NCI-H524 (cell line): ENCODE measurements at places on chromosomes 2 and 18.
A peak's percentile ranks its signal among the peaks of the same experiment; 100 is the strongest.

DNA sequence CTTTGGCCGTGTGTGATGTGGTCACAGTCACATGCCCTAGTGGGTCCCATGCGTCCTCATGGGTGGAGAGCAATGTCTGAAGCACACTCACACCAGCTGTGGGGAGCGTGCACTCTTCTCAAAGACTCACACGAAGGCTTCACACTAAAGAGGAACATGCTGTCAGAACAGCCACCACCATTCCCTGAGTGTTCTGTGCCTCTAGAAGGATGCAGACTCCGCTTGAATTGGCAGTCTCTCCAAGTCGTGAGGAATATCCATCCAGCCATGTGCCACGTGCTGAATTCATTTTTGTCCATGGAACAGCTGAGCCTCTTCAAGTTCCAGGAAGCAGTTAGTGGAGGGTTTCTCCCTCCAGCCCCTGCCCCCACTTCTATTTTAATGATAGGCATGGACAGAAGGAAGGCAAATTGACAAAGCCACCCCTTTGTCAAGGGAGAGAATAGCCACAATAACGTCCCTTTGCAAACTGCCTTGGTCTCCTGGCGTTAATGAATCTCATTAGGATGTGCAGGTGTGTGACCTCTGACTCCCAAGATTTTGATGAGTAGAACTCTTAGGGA is 464.3 kb upstream of the ID2 start:
- DNase-seq, result no peak

GRCh38 chr2:45932278-45932975 is 281.0 kb downstream of the PRKCE start:
- DNase-seq, result no peak

DNA sequence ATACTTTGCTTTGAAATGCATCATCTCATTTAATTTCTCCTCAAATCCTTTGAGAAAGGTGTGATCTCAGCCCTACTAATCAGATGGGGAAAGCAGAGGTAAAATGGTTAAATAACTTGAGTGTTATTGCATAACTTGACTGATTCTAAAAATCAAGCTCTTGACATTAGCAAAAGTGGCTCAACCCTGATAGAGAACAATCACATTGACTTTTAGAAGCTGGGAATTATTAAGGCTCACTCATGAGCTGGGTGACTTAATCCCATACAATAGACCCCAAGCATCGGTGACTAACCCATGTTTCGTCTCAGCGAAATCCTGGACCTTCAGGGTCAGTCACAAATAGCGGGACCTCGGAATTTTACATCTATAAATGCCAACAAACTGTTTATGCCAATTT is 378.9 kb downstream of the NBAS start:
- no peak for DNase-seq

DNA sequence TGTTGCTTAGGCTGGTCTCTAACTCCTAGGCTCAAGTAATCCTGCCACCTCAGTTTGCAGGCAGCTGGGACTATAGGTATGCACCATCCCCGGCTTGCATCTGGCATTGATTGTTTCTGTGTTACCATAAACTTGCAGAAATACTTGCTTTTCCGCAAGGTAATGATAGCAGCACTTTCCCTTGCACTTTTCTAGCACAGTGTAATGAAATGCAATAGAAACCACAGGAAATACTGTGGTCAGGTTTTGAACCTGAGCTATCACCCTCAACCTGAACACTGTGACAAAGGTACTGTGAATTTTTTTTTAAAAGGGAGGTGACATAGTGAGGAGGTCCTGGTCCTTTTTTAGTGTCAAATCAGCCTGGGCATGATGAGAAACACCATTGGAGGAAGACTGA is 38.3 kb downstream of the DHRS9 start:
- DNase-seq, result no peak

- DNase-seq, result no peak
These were observed 22.6 kb upstream of the ITGA6 start for GRCh38 chr2:172404824-172405223.

DNA sequence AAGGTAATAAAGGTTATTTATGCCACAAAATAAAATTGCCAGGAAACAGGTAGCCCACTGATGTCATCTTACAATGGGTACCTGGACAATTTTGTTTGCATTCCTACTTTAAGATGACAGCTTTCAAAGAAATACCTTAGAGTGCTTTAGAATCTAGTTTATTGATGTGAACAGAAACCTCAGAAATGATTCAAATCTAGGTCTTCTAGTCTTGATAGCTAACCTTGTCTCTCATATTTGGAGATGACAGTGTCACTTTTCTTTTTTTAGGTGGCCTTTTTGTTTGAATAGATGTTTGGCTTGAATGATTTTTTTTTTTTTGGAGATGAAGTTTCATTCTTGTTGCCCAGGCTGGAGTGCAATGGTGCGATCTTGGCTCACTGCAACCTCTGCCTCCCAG is 69.1 kb downstream of the PIK3C3 start:
- no peak for DNase-seq

DNA sequence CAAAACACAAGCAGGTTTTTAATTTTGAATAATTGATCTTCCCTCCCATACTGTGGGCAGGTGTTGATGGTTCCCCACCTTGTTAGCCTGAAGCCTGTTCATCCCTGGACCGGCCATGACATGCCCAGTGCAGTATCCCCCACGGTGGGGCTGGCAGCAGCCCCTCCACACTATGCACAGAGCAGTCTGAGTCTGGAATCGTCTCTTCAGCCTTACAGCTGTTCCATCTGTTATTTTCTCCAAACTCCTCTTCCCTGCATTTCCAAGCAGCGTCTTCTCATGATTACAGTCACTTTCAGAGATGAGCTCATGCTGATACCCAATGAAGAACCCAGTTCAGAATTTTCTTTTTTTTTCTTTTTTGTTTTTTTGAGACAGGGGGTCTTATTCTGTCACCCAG is 68.2 kb downstream of the ADI1 start:
- no peak for DNase-seq

DNA sequence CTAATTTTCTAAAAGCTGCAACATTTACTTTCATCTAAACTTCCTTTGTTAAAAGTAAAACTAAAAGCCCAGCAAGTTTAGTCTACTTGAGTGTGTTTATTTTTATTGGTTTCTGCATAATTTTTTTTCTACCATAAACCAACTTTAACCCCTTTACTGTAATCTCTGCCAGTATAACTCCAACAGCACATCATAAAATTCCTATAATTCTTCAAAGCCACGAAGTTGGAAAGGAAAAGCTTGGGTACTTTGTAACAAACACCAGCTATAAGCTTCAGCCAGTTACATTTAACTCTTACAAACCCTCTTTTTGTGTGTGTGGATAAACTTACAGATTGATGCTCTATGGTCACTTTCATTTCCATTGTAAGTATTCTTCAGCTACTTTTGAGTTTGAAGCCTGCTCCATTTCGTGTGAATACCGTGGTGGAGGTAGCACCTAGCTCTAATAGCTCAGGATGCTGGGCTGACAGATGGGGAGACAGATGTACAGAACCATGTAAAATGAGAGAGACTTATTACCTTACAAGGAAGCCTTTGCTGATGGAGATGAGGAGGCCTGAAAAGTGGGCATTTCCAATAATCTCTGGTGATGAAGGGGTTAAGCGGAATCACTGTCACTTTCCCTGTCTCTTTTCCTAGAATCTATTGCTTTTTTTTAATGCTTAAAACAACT is 42.5 kb downstream of the ZEB2 start:
- peak; percentile 98 for DNase-seq

DNA sequence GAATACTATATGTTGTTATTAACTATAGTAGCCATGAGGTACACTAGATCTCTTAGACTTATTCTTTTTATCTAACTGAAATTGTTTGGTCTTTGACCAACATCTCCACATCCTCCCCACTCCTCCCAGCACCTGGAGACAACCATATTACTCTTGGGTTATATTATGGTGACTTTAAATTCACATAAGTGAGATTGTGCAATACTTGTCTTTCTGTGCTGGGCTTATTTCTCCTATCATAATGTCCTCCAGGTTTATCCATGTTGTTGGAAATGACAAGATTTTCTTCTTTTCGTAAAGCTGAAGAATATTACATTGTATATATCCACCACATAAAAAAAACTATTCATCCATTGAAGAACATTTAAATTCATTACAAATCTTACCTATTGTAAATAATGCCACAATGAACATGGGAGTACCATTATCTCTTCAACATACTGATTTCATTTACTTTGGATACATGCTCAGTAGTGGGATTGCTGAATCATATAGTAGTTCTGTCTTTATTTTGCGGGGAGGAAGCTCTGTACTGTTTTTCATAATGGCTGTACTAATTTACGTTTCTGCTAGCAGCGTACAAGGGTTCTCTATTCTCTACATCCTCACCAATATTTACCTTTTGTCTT is 159.2 kb upstream of the SCN7A start:
- DNase-seq, result no peak

DNA sequence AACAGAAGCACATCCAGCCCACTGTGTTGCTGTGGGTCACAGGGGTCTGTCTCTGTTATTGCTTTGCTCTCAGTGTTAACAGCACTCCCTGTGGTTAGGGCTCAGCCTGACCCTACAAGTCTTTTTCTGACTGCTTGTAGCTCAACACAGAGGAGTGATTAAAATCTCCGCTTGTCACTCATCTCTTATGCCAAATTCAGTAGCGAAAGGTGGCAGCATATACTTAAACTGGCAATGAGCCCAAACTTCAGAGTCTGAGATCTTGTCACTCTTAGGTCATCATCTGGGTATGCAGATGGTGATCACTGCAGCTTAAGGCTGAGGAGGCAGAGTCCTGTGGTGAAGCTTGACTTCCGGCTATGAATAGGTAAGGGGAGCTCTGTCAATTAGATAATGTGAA is 63.3 kb upstream of the CSRNP3 start:
- DNase-seq, result peak; percentile 99

- DNase-seq, result no peak
These were observed 56.3 kb downstream of the SLC25A12 start for GRCh38 chr2:171837736-171838135.

- no peak for DNase-seq
These were observed 931.3 kb downstream of the CPS1 start for GRCh38 chr2:211487733-211488132.

- no peak for DNase-seq
These were observed 90.5 kb downstream of the TMEM17 start for GRCh38 chr2:62415518-62415917.

- no peak for DNase-seq
These were observed 222.6 kb downstream of the ANAPC1 start for GRCh38 chr2:111661286-111661940.

DNA sequence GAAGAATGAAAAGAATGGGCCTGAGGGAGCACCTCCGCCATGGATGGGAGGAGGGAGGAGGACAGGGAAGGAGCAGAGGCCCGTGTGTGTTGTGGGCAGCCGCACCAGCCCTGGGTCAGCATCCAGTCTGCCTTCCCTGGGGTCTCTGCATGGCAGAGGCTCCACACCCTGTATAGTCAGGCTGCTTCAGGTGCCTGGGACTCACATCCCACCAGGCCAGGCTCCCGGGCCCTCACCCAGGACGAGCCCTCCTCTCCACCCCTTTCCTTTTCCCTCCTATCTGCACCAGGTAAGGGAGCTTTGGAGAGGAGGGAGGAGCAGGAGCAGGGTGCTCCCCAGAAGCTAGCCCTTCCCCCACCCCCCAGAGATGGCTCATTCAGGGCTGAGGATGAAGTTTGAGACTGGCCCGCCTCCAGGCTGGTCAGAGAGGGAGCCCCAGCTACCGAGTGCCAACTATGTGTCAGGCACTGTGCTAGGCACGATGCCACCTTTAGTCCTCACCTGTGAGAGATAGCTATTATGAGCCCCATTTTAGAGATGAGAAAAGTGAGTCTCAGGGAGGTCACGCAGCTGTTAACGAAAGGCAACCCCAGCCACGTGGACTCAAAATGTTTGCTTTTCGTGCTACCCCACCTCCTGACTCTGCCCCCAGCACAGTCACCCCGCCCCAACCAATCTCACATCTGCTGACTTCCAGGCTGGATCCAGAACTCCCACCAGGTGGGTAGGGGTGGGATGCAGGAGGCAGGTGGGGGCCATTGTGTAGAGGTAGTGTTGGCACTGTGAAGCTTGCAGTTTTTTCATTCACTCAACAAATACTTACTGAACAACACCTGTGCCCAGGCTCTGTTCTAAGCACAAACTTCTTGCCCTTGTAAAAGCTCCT is 242.1 kb downstream of the DYSF start:
- no peak for DNase-seq

GRCh38 chr2:20663196-20664070 is 3.5 kb upstream of the GDF7 start:
- no peak for DNase-seq

- DNase-seq, result no peak
These were observed 86.9 kb upstream of the FAM136A start for GRCh38 chr2:70388813-70389212.

DNA sequence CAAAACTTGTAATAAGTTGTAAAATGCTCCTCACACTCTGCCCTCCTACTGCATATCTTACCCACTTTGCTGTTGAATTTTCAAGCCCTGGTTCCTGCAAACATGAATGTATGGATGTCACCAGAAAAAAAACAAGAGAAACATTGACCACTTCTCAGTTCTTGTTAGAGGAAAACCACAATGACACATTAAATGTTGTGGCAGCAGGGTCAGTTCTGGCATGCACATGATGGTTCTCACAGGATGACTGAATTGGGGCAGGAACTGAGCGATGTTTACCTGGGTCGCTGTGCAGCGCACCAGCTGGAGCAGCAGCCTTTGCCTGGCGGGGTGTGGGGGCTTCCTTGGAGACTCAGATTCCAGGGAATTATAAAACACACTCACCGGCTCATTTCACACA is 14.0 kb upstream of the PRKCE start:
- DNase-seq, result no peak

DNA sequence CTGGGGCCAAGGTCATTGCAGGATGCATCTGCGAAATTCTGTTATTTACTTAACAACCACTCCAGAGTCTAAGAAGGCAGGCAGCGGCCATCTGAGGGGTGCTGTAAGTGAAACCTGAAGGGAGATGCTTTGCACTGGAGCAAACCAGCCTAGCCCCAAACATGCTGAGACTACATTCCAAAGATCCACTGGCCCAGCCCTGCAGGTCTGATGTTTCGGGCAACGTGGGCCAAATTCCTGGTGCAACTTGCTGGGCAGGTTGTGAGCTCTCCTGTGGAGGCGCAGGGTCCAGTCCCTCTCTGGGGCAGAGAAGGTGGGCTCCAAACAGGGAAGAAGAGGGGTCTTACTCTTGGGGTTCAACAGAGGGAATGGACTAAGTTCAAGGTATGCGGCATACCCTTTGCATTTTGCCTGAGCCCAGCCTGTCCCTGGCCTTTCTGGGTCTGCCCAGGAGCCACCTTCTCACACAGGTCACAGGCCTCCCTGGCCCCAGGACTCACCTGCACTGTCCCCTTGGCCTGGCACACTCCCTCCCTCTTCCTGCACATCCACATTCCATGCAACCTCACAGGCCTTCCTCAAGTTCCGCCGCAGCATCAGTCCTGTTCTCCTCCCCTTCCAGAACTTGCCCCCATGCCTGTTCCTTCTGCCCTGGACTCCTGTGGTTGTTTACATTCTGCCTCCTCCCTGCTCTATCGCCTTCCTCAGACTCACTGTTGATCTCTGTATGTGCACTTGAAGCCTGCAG is 5.1 kb upstream of the MAL start:
- no peak for DNase-seq

GRCh38 chr2:211611621-211612020 is 927.0 kb downstream of the ERBB4 start:
- no peak for DNase-seq
